ENCODE measurements at places on chromosomes 3 and 15.

DNA sequence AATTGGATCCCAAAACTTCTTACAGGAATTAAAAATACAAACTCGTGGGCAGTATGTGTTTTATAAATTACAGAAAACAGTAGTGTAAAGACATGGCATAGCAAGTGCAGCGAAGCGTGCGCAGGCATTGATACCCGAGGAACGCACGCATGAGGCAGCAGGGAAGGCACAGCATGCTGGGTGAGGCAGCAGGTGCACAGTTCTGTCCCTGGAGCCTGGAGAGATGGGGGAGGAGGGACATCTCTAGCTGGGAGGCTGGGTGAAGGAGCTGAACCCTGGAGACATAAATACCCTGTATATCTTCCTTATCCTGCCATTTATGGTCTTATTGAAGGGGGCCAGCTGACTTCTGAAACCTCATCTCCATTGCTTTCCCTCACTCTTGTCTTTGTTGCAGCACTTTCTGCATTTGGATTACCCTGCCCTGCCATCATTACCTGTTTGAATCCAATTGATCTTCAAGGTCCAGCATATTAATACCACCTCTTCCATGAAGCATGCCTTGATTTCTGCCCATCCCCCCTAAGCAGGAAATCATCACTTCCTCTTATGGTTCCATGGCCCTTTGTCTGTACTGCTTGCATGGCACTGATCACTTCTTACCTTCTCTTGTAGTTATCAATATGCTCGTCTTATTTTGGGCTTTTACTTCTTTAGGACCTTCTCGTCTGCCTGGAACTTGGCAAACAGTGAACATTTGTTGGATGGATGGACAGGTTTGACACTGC is 20.5 kb downstream of the LPP start:
- DNase-seq = no peak

- DNase-seq = no peak
Observed at GRCh38 chr3:43316783-43317460, 30.6 kb downstream of the SNRK start.

DNA sequence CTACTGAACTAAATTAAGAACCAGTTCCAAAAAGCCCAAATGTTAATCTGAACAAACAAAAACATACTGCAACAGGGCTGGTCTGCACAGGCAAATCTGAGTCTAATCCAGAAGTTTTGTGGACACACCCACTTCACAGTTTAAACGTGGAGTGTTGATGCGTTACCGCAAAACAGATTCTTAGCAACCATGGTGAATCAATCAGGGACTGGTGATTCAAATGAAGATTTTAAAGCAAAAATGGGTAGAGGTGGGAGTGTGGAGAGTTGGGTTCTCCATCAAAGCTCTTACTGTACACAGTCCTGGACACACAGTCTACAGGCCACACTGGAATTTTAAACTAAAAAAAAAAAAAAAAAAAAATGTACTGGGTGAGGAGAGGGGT is 5.2 kb downstream of the ANXA2 start:
- DNase-seq = no peak

DNA sequence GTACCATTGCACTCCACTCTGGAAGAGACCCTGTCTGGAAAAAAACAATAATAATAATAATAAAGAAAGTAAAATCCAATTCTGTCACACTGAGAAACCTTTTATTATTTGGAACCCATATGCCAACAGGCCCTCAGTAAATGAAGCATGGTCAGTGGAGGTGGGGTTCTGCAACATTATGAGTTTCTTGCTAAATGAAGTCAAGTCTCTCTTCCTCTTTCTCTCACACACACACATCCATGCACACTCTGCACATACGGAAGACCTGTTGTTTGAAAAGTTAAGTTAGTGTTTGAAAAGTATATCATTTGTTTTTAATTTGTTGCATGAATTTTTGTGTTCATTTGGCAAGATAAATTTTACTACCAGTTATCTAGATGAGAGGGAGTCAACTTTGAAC is 27.8 kb downstream of the GAP43 start:
- no peak for DNase-seq

DNA sequence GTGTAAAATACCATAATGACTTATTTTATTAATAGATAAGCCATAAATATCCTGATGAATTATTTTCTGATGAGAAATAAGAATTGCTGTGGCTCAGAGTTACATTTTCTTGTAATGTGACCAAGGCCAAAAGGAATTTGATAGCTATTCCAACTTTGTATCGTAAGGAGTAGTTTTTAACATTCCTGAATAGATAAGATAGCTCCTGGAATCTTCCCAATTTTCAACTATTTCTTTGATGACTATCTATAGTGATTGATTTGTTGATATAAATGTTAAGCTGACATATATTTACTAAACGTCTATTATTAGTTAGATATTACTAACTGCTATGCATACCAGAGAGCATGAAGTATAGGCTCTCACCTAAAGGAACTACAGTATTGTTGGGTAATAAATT is 49.1 kb upstream of the SATB1 start:
- no peak for DNase-seq

DNA sequence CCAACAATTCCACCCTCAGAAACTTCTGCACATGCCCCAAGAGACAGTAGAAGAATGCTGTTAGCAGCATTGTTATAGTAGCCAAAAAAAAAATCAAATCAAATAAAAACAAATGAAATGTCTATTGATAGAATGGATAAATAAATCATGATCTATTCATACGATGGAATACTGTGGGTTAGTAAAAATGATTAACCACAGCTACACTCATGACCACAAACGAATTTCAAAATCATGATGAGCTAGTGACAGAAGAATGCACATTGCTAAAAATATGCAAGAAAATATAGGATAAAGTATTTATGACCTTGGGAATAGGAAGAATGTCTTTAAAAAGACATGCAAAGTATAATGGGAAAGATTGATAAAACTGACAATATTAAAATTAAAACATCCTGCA is 57.5 kb upstream of the ACAN start:
- DNase-seq = no peak
